NCI-H146 (cell line): ENCODE measurements at places on chromosomes 4 and X.

DNA sequence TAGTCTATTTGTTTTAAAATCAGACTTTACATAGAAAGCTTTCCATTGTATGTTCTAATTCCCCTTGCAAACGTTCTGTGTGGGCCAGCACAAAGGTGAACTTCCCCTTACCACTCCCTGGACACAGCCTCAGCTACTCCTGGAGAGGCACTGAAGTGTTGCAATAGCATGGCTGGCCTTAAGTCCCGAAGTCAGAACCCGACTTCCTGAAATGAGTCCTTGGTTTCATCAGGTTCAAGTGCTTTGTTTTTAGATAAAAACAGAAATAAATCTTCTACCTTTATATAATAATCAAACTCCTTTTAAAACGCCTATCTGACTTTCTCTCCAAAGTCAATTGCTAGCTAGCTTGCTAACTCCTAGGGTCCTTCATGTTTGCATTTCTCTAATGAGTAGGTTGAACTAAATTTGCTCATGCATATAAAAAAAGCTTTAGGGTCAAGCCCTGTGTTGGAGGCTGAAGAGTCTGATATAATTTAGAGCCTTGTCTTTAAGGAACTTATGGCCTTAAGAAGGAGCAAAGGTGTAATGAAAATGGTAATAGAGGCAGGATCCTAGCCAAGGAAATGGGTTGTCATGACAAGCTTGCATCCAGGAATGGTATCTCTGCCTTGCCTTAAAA is 9.0 kb downstream of the BMP3 start:
- DNase-seq, result no peak

- DNase-seq, result no peak
Measured at GRCh38 chr4:165541851-165542459, 163.1 kb downstream of the CPE start.

GRCh38 chr4:87819281-87819919 is 13.4 kb upstream of the MEPE start:
- no peak for DNase-seq

DNA sequence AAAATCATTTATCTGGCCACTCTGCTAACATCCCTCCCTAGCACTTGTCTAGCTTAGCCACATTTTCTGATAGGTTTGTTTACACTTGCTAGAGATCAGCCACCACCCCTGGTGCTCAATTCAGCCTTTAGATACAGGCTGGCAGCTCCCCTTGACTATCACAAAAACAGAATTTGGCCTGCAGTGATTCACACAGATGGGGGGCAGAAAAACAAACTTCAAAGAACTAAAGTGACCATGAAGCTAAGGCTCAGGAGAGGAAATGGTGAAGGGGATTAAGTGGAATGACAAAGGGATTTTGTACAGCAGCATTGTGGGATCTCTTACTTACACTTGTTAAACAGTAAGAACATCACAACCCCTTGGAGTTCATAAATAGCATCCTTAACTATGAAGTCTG is 1718.0 kb upstream of the PCDH7 start:
- DNase-seq, result peak; percentile 5

GRCh38 chr4:98385831-98386230 is 124.6 kb downstream of the RAP1GDS1 start:
- DNase-seq, result no peak

DNA sequence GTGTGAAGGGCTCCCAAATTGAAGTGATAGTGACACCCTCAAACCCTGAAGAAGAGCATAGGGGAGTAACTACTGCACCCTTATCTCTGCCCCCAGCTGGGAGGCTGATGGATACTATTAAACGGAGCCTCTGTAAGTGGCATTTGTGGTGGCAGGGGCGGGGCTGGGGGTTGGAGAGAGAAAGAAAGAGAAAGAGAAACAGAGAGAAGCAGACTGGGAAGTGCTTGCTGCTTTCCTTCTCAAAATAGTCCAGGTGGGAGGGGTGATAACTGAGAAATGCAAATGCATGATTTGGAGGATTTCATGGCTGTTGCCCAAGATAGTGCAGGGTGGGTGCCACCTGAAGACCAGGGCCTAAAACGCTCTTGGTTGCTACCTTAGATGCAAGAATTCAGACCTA is 253.5 kb upstream of the GATB start:
- DNase-seq, result no peak

DNA sequence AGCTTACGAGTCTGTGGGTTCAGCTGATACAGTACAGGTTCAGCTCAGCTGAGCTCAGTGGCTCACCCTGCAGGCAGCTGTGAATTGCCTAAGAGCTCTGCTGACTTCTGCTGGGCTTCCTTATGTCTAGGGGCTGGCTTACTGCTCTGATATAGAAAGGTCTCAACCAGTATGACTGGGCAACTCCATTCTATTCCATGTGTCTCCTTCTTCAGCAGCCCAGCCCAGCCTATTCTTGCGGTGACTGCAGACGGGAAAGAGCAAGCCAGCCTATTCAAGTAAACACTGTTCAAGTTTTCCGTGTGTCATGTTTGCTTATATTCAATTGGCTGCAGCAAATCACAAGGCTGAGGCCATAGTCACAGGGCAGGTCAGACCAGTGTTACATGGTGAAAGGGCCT is 615.4 kb upstream of the ZFP42 start:
- no peak for DNase-seq

DNA sequence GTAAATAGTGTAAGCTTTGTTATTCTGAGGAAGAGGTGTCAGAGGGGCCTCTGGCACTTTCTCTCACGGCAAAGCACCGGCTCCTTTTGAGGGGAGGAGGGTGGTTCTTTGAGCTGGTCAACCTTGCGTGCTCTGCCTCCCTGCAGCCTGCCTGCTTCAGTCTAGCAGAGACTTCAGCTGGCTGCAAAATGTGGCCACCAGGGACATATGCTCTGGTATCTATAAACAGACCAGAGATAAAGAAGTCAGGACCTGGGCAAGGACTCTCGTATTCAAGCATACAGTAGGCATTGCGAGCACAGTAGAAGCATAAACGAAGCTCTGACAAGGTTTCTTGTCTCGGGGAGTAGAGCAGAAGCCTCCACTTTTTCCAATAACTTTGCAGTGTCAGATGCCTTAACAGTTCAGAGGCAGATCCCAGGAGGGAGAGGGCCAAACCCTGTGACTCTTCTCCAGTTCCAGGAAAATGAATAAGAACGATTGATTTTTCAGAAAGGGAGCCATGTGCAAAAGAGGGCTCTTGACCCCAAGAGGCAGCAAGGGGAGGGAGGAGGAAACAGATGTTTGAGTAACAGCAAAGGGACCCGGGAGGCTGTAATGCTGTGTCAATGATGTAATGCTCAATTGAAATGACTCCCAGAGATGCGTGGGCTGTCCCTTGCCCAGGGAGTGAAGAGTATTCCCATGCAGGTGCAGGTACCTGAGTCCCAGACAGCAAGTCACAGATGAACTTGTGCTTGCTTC is 57.9 kb upstream of the TEX13D start:
- peak; percentile 37 for DNase-seq

DNA sequence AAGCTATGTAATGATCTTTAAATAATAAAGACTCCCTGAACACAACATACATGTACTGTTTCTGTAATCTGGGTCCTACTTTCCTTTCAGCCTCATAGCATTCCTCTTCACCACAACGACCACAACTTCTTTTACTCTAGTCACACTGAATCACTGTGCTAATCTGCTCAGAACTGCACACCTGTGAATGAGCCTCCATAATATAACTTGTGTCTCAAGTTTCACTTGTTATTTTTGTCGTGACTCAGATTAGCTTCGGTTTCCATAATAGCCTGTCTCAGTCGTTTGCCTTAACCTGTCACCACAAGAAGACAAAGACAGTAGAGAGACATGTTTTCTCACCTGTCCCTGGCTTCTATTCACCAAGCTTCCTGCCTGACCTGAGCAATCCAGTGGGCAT is 61.8 kb downstream of the MAGED1 start:
- peak; percentile 61 for DNase-seq
